A549 (cell line): ENCODE measurements at places on chromosomes 2 and 18. TPM values are rescaled to one million over a fixed set of nuclear protein-coding genes. Genes with fewer than 3 reads are reported as not detected.

DNA sequence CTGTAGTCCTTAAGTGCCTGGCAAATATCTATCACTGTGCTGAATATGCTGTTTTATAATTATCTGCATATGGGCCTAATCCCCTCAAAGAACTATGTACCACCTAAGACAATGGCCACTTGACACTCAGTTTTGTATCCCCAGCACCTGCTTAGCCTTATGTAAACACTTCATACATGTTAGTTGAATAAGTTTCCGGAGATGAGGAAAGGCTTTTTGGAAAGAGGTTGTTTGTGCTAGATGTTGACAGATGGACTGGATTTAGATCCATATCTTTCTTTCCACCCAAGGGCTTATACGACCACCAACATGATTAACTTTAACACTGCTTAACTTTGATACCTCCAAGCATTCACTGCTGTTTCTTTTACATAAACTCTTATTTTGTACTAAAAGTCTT is 63.3 kb downstream of the FAM228A start:
- no peak for DNase-seq

The UNC80 gene
- not detected in 3 replicates for polyA plus RNA-seq

GRCh38 chr2:211981451-211981850 is 557.2 kb downstream of the ERBB4 start:
- DNase-seq: no peak

The ADD2 gene
- polyA plus RNA-seq: 18.0 to 21.4 TPM (median 20.7 TPM) in 3 replicates

DNA sequence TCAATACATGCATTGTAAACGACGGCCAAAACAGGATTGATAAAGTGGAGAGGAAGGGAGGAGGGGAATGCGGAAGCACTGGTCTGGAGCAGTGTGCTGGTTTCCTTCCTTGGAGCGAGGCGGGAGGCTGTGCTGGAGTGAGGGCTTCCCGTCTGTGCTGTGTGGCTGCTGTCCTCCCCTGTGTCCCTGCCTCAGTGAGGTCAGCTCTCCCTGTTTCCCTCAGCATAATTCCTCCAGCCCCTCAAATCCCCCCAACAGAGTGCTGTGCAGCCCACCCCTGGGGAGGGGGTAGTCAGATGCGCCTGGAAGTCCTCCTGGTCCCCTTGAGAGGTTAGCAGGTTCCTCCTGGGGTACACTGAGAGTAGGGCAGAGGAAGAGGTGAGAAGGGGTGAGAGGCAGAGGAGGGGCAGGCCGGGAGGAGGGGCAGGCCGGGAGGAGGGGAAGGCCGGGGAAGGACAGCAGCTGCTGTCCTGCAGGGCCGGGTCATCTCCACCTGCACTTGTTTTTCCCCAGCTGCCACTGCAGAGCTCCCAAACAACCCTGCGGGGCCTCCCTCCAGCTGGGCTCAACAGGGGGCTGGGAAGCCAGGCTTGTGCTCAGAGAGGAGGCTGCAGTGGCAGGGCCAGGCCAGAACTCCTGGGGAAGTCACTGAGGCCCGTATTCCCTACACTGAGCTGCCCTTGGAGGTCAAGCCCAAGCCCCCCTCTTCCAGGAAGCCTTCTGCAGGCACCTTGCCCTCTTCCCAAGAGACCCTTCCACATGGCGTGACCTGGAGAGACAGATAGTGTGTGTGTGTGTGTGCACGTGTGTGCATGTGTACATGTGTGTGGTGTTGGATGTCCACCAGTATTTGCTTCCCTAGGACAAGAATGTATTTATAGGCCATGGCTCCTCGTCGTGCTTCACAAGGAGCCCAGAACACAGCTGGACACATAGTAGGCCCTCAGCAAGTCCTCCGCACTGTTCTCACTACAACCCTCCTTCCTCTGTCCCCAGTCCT is 13.2 kb upstream of the ATP6V1B1 start:
- DNase-seq: no peak

The NETO1 gene
- polyA plus RNA-seq: not detected in 3 replicates

The IL1R2 gene
- 0.71 to 0.83 TPM (median 0.71 TPM) in 3 replicates for polyA plus RNA-seq
